CD4-positive, alpha-beta memory T cell (primary cell): ENCODE measurements at places on chromosomes 11 and 22. TPM values are rescaled to one million over a fixed set of nuclear protein-coding genes. Genes with fewer than 3 reads are reported as not detected.
A peak's percentile ranks its signal among the peaks of the same experiment; 100 is the strongest.

SERPIND1 gene
- 0.29 TPM for polyA plus RNA-seq

FGF4 gene
- polyA plus RNA-seq, result not detected

CNTF gene
- not detected for polyA plus RNA-seq

DNA sequence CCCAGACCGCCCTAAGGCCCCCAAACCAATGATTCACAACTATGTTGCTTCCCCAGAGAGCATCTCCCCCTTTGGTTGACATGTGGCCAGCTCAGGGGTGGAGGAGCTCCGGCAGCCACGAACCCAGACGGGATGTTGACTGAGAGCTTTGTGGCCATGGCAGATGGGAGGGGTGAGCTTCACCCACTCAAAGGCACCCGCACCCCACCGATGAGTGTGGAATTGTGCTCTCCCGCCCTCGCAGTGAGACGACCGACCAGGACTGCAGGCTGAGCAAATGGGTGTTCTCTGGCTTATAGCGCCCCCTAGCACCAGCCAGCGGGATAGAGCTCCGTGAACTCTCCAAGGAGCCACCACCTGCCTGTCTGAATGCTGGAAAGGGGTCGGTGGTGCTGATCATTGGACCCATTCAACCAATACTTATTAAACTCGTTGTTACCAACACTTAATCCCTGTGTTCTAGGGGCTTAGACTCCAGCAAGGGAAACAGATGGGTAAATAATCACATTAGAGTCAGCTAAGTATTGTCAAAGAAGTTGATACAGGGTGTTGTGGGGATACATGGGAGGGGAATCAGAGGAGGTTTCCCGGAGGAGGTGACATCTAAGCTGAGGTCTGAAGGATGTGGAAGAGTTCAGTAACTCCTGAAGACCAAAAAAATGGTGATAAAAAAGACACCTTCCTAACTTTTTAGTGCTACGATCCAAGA is 4.5 kb upstream of the TIMP3 start:
- no peaks in the 10 kb centered on the region for H3K4me1 ChIP-seq
- H3K27me3 ChIP-seq, result peaks cover 7% of the 10 kb centered on the region
- no peak overlapping the region for H3K4me3 ChIP-seq
- H3K27ac ChIP-seq, result no peak overlapping the region
- DNase-seq, result peak; percentile 44
- no peaks in the 10 kb centered on the region for H3K36me3 ChIP-seq

- H3K36me3 ChIP-seq, result peaks cover 19% of the 10 kb centered on the region
- H3K4me3 ChIP-seq, result no peak overlapping the region
- H3K27ac ChIP-seq, result peak overlapping the region; percentile 48
- H3K4me1 ChIP-seq, result peaks cover 64% of the 10 kb centered on the region
- no peaks in the 10 kb centered on the region for H3K27me3 ChIP-seq
Measured at GRCh38 chr22:50247748-50248147, 2.9 kb upstream of the TUBGCP6 start.

- H3K36me3 ChIP-seq, result no peaks in the 10 kb centered on the region
- H3K4me3 ChIP-seq, result no peak overlapping the region
- no peaks in the 10 kb centered on the region for H3K27me3 ChIP-seq
- DNase-seq, result peak; percentile 77
Measured at GRCh38 chr11:128172046-128172878, 415.1 kb downstream of the ETS1 start.

DNA sequence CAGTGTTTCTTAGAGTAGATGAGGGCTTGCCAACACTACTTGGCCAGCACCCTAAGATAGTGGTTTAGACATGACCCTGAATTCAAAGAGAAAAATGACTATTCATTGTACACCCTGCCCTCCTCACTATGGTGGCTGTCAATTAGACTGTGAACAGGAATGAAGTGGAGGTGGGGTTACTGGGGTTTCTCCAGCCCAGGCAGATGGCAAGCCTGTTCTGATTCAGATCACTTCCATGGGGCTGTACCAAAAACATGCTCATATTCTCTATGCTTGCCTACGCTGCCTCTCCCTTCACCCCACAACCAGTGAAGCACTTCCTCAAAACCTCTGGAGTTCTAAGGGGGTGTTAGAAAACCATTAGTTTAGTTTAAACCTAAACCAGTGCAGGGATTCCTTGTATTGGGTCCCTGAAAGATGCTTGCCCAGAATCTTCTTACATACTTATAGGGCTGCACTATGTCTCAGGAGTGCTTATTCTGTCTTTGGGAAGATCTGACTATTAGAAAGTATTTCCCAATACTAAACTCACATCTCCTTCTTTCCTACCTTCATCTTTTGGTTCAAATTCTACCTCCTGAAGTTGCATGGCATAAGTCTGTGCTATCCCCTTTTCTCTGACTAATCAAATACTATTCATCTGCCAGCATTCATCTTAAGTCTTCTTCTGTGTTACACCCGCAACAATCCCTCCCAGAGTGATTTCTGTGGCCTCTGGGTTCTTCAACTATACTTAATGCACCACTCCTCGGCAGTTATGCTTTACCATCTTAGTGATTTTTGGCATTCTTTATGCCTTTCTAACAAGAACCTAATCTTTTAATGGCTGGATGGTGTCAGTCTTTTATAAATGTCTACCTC is 71.8 kb downstream of the ATG16L2 start:
- H3K4me1 ChIP-seq, result no peaks in the 10 kb centered on the region
- no peaks in the 10 kb centered on the region for H3K27me3 ChIP-seq
- peaks cover 8% of the 10 kb centered on the region for H3K36me3 ChIP-seq
- DNase-seq, result no peak
- no peak overlapping the region for H3K27ac ChIP-seq

GRCh38 chr11:69801513-69802335 is 17.5 kb downstream of the FGF3 start:
- no peak for DNase-seq
- H3K4me3 ChIP-seq, result no peak overlapping the region
- no peaks in the 10 kb centered on the region for H3K4me1 ChIP-seq
- H3K27ac ChIP-seq, result no peak overlapping the region
- H3K27me3 ChIP-seq, result no peaks in the 10 kb centered on the region
- H3K36me3 ChIP-seq, result no peaks in the 10 kb centered on the region

GRCh38 chr11:27626269-27626937 is 73.9 kb downstream of the BDNF start:
- H3K27ac ChIP-seq, result no peak overlapping the region
- H3K4me1 ChIP-seq, result no peaks in the 10 kb centered on the region
- H3K36me3 ChIP-seq, result no peaks in the 10 kb centered on the region
- H3K4me3 ChIP-seq, result no peak overlapping the region
- no peak for DNase-seq
- no peaks in the 10 kb centered on the region for H3K27me3 ChIP-seq

GRCh38 chr22:50307890-50308596 is 597 bp upstream of the PLXNB2 start:
- DNase-seq, result no peak
- peaks cover 5% of the 10 kb centered on the region for H3K4me1 ChIP-seq
- no peaks in the 10 kb centered on the region for H3K27me3 ChIP-seq
- no peak overlapping the region for H3K4me3 ChIP-seq

DNA sequence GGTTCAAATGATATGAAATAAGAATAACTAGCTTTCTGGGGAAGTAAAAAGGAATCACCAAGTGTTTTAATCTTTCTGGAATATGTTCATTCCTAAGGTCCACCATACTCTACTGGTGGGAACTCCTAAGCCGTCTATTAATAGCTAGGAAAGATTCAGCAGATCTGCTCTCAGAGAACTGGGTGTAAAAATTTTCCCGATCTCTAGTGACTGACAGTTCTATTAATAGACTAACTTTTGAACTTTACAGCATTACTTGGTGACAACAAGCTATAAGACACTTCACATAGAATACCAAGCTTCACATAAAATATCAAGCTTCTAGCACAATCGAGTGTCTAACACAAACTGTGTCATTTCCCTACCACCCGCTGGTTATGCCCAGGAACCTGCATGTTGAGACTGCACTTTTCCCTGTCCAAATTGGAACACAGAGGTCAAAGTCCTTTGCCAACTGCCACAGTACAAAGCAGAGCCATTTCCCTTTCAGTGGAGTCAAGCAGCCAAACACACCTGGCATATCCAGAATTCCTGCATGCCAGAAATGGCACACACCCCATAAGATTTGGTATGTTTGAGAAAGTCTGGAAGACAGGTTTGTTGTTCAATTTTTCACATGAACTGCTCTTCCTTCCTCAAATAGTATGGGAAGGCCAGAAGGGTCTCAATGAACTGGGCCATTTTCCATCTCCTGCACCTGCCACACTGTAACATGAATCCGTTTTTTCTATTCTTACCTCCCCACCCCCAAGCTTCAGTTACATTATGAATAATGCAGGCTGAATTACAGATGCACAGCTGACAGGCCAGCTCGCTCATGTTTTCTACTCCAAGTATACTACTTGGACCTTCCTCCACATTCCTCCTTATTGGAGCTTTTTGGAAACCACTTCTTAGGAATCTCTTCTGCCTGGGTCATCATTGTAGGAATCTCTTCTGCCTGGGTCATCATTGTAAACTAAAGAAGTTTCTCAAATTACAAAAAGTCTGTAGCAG is 3.7 kb downstream of the OSBP start:
- no peaks in the 10 kb centered on the region for H3K27me3 ChIP-seq
- no peak overlapping the region for H3K4me3 ChIP-seq
- no peak overlapping the region for H3K27ac ChIP-seq
- no peak for DNase-seq
- H3K4me1 ChIP-seq, result peaks cover 45% of the 10 kb centered on the region
- H3K36me3 ChIP-seq, result peaks cover 35% of the 10 kb centered on the region

- H3K36me3 ChIP-seq, result no peaks in the 10 kb centered on the region
- H3K27me3 ChIP-seq, result no peaks in the 10 kb centered on the region
- DNase-seq, result no peak
- no peaks in the 10 kb centered on the region for H3K4me1 ChIP-seq
- H3K4me3 ChIP-seq, result no peak overlapping the region
Measured at GRCh38 chr11:19474954-19475721, 234.4 kb upstream of the E2F8 start.

DNA sequence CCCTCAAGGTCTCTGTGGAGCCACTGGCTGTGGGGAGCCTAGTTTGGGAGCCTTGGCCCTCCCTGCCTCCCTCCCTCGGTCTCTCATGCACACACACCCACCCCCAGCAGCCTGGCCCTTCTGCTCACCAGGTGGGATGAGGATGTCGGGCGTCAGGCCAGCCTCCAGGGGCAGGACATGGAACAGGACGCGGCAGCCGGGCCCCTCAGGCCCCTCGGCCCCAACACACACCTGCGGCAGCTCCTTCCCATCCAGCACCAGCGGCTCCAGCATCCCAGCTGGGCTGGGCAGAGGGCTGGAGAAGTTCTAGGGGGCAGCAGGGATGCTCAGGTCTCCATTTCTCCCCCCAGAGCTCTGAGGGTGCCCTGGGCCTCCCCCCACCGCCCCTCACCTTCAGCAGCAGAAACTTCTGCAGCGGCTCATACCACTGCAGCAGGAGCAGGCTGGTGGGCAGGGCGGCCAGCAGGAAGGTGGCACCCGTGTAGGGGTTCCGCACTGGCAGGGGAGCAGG is 11.2 kb downstream of the MAP4K2 start:
- H3K27me3 ChIP-seq, result no peaks in the 10 kb centered on the region
- H3K4me3 ChIP-seq, result no peak overlapping the region
- peaks cover 10% of the 10 kb centered on the region for H3K4me1 ChIP-seq
- peaks cover 27% of the 10 kb centered on the region for H3K36me3 ChIP-seq
- H3K27ac ChIP-seq, result no peak overlapping the region

DNA sequence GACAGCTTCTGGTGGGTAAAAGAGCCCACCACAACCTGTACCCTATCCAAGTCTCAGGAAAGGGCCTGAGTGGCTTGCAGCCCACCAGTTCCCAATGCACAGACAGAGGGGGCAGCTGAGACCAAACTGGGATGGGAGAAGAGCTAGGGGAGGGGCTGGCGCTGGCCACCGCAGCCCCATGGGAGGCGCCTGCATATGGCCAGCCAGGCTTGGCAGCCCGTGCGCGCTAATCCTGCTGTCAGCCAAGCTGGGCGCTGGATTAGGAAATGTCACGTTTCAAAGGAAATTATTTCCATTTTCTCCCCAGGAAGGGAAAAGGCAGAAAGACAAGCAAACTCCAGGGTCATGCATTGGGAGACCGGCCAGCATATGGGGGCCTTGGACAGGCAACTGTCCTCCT is 236.8 kb downstream of the BUD13 start:
- no peaks in the 10 kb centered on the region for H3K4me1 ChIP-seq
- H3K4me3 ChIP-seq, result no peak overlapping the region

DNA sequence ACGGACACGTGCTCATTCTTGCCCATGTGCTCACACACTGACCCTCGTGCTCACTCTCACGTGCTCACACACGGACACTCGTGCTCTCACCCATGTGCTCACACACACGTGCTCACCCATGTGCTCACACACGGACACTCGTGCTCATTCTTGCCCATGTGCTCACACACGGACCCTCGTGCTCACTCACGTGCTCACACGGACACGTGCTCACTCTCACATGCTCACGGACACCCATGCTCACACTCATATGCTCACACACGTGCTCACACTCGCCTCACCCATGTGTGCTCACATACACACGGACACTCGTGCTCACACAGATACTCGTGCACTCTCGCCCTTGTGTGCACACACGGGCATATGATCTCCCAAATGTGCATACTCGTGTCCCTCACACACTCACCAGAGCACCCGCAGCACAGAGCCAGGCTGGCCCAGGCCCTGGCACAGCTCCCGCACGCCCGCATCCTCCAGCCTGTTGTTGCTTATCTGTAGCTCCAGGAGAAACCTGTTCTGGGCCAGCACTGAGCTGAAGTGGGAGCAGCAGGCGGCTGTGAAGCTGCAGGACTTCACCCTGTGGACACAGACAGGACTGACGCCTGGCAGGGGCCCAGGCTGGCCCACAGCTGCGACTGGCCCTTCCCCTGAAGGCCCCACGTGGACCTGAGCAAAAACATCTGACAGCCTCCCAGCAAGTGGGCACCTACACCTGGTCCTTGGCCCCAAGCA is 9.3 kb downstream of the RNH1 start:
- H3K4me3 ChIP-seq, result no peak overlapping the region
- H3K36me3 ChIP-seq, result peaks cover 60% of the 10 kb centered on the region
- DNase-seq, result no peak
- no peak overlapping the region for H3K27ac ChIP-seq

DNA sequence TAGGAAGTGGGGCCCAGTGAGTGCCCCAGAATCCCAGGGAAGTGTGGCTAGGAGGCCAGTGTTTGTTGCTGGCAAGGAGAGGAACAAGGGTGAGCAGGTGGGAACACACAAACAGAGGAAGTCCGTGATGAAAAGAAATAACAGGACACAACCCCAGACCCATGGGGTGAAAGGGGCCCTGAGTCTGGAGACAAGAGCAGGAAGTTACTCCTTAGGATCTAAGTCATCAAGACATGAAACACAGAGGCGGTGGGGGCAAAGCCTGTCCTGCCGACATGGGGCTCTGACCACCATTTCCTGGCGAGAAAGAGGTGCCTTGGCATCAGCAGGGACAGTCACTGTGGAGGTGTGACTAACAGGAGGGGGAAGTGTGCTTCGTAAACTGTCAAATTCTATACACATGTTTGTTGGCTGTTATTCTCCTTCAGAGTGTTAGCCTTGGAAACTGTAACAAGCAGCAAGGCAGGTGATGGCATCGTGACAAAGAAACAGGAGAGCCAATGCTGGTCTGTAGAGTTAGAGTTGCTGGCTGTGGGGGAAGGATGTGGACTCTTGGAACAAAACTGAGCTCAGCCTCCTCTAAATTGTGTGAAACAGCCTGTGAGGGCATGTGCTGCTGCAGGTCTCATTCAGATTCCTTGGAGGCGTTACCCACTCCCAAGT is 21.7 kb downstream of the CHST1 start:
- no peaks in the 10 kb centered on the region for H3K36me3 ChIP-seq
- H3K4me1 ChIP-seq, result no peaks in the 10 kb centered on the region
- no peak overlapping the region for H3K27ac ChIP-seq
- no peak for DNase-seq

GRCh38 chr11:17915500-17916143 is 97.2 kb downstream of the SERGEF start:
- H3K27ac ChIP-seq, result no peak overlapping the region
- no peaks in the 10 kb centered on the region for H3K36me3 ChIP-seq
- no peaks in the 10 kb centered on the region for H3K4me1 ChIP-seq

- no peak for DNase-seq
- no peaks in the 10 kb centered on the region for H3K4me1 ChIP-seq
- no peak overlapping the region for H3K27ac ChIP-seq
- H3K4me3 ChIP-seq, result no peak overlapping the region
- no peaks in the 10 kb centered on the region for H3K36me3 ChIP-seq
- peaks cover 4% of the 10 kb centered on the region for H3K27me3 ChIP-seq
Measured at GRCh38 chr11:35878741-35879140, 65.1 kb upstream of the LDLRAD3 start.
